ENCODE measurements at places on chromosomes 7 and 10.

DNA sequence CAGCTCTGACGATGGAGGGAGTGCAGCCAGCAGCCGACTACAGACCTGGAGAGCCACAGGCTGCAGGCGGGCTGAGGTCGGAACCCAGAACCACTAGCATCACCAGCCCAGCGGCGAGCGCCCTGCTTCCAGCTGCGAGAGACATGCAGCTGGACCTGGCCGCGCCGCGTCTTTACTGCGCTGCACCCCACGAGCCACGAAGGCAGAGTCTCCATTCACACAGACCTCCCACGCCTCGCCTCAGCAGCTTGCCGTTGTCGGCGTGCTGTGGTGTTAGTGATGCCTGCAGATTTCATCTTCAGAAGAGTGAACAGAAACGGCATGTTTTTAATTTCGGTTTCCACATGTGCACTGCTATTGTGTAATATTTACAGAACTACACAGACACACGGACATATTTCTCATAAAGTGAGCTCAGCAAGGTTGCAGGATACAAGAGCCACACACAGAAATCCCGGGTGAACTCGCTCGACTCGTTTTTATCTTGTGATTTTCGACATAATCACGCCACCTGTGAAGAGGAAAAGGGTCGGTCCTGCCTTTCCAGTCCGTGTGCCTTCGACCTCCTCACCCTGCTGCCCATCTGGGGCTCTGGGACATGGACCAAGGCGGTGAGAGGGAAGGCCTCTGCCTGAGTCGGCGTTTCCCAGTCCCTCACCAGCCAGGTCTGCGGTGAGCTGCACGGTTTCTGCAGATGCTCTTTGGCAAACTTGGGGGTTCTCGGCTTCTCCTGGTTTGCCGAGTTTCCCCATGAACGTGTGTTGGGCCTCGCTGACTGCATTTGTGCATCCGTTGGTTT, 252.2 kb downstream of the ELFN1 start:
- no peak for DNase-seq

GRCh38 chr7:30479202-30480120, 877 bp upstream of the NOD1 start:
- peak; percentile 34 for DNase-seq

GRCh38 chr10:71638822-71639719, 80.5 kb downstream of the C10orf105 start:
- DNase-seq: no peak

DNA sequence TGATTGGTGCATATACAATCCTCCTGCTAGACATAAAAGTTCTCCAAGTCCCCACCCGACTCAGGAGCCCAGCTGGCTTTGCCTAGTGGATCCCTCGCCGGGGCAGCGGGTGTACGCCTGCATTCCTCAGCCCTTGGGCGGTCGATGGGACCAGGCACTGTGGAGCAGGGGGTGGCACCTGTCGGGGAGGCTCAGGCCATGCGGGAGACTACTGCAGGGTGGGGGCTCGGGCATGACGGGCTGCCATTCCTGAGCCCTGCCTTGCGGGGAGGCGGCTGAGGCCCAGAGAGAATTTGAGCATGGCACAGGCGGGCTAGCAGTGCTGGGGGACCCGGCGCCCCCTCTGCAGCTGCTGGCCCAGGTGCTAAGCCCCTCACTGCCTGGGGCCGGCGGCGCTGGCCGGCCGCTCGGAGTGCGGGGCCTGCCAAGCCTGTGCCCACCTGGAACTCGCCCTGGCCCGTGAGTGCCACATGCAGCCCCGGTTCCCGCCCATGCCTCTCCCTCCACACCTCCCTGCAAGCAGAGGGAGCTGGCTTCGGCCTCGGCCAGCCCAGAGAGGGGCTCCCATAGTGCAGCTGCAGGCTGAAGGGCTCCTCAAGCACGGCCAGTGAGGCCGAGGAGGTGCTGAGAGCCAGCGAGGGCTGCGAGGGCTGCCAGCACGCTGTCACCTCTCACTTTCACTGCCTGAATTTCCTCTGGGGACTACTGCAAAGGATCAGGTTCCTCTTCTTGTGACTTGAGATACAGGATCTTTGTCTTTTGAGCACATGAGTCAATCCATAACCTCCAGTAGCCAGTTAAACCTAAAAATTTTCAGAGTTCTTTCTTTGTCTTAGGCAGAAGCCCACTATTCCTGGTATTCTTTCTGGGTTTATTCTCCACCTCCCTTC, 25.1 kb upstream of the ELOVL3 start:
- no peak for DNase-seq
